ENCODE measurements at places on chromosomes 1 and 21.

GRCh38 chr1:13461977-13462376 lies 51.7 kb downstream of the PRAMEF20 start:
- no peak for DNase-seq

DNA sequence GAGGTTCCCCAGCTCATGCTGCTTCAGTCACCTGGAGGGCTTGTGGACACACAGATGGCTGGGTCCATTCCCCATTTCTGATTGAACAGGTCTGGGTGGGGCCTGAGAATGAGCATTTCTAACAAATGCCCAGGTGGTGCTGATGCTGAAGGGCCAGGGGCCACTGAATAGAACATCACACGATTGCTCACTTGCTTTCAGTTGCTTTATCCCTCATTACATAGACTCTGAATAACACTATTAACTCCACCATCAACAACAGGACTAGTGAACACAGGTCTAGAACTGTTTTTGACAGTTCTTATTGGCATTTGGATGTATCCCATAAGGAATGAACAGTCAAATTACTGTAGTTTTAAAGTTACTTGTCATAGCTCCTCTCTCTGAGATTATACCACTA lies 12.1 kb downstream of the TRAPPC10 start:
- no peak for DNase-seq

DNA sequence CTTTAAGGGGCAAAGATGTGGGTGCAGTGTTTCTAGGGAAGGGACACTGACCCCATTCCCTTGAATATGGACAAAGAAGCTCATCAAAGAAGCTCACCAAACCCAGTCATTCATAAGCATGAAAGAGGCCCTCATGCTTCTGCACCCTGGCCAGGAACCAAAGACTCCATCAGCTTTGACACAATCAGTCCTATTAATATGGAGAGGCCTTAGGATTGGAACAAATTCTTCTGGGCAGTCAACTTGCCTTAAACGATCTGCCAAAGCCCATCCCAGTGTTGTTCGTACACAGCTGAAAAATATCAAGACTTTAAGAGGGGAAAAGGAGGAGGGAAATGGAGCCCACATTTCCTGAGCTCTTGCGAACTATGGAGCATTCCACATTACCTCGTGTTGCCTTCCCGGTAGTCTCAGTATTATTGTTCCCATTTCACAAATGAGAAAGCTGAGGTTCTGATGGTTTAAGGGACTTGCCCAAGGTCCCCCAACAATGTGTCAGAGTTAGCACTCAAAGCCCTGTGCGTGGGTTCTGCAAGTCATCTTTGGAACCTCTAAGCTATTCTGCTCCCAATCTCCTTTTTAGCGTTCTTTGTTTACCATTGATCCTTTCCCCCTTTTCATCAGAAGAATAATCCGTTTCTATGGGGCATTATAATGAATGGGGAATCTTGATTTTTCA lies 161.9 kb downstream of the ZBTB18 start:
- DNase-seq = peak; percentile 35

- DNase-seq = no peak
These were observed 41.0 kb downstream of the RXRG start for GRCh38 chr1:165403835-165404482.

- DNase-seq = no peak
These were observed 1193.9 kb downstream of the PLA2G4A start for GRCh38 chr1:188022661-188023060.

DNA sequence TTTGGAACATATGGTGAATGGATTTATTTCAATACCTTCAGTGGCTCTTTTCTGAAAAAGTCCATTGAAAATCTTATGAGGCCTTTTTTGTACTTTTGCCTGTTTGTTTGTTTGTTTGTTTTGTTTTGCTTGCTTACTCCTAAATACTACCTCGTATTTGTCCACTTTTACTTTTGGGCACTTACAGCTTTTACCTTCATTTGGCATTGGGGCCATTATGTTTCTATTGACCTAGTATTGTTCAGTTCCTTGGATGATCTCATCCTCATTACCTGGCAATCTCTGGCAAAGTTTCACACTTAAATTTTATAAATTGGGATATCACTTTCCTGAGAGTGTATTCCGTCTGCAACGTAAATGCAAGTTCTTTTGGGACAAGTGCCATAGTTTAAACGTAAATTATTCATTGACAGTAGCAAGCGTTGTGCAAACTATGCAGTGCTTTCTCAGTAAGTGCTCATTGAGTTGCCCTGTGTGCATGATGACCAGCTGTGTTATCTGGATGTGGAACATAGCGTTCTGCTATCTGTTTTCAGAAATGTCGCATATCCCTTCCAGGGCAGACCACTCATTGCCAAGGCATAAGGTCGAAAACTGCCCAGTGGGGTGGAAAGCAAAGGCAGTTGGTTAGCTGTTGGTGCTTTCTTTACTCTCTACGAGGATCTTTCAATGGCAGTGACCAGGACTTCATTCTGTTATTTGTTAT lies 51.1 kb downstream of the LRRC8D start:
- DNase-seq = no peak

- DNase-seq = peak; percentile 5
These were observed 792.3 kb upstream of the ADAMTS5 start for GRCh38 chr21:27759091-27759659.

DNA sequence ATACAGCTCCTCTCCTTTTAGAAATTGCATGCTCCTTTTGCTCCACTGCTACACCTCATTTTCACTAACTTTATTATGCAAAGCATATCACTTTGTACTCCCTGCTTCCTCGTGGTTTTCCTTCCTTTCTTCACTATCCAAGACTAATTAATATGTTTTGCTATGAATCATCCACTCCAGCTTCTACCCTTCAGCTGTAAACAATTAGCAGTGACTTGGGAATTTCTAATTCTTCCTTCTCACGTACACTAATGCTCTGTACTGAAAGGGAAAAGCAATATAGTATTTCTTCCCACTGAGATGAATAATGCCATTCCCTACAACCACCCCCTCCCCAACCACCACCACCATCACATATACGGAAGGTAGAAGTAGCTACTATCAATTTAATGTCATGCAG lies 1917.0 kb downstream of the MRPL39 start:
- no peak for DNase-seq

- no peak for DNase-seq
These were observed 13.3 kb upstream of the PLCH2 start for GRCh38 chr1:2462819-2463218.

DNA sequence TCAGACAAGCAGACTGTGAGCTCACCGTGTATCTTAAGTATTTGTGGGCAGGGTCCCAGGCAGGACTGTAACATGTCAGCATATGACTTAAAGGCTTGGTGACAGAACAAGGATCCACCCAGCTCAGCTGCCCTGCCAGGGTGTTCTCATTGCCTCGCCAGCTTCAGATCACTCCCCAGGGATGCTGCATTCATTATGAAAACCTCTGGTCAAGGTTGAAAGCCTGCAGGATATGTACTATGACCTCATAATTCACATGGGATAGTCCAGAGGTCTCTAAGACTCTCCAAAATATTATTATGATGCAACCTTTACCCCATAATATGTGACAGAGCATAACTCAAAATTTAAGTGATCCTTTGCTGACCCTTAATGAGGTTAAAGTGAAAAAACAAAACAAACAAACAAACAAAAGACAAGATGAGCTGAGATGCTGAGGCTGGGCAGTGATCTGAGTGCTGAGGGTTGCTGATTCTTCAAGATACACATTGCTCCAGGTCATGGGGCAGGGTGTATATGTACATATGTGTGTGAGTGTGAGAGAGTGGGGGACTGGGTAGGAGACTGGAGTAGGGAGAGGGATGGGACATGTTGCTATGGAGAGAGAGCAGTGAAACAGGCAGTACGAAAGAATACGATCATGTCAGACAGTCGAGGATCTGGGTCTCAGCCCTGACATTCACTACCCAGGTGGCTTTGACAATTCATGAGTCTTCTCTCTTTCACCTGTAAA lies 98.8 kb upstream of the DUSP10 start:
- DNase-seq = no peak

GRCh38 chr21:46063227-46063626 lies 34.7 kb upstream of the COL6A2 start:
- no peak for DNase-seq

DNA sequence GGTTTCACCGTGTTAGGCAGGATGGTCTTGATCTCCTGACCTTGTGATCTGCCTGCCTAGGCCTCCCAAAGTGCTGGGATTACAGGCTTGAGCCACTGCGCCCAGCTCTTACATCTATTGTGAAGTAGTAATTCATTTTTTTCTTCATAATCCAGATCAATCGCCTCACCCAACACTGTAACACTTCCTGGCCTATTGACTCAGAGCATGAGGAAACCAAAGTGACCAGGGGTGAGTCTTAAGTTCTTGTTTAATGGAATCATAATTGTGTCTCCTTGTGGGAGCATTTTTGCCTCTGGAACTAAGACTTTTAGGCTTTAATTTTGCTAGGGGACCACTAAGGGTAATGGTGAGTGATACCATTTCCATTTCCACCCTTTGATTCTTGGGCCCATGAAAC lies 27.4 kb downstream of the TNFSF18 start:
- DNase-seq = no peak

DNA sequence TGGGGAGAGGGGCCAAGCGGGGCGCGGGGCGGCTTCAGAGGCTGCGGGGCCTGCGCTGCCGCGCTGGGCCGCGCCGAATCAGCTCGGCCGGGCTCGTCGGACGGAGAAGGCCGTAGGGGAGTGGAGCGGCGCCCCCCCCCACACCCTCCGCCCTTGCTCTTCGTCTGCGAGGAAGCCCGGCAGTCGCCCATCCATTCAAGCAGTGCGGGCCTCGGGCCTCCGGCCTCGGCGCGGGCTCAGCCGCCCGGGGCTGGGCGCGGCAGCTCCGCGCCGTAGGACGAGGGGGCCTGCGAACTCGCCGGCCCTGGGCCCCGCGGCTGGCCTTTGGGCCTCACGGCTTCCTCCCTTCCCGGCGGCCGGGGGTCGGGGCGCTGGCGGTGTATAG lies 564 bp downstream of the CTPS1 start:
- DNase-seq = no peak

DNA sequence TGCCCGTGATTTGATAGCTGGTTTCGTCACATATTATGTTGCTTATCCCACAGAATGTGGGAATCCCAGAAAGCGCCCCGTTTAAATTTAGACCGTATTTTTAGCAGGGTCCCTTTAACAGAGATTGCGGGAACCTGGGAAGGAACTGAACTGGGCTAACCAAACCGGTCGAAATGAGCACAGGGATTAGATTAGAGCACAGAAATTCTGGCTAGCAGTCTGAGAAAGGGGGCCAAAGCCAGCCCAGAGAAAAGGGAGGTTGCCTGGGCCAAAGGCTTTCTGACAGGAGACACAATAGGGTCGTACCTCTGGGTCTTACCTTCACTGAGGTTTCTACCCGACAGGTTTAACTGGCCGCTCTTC lies 327 bp downstream of the LRRC40 start:
- no peak for DNase-seq

DNA sequence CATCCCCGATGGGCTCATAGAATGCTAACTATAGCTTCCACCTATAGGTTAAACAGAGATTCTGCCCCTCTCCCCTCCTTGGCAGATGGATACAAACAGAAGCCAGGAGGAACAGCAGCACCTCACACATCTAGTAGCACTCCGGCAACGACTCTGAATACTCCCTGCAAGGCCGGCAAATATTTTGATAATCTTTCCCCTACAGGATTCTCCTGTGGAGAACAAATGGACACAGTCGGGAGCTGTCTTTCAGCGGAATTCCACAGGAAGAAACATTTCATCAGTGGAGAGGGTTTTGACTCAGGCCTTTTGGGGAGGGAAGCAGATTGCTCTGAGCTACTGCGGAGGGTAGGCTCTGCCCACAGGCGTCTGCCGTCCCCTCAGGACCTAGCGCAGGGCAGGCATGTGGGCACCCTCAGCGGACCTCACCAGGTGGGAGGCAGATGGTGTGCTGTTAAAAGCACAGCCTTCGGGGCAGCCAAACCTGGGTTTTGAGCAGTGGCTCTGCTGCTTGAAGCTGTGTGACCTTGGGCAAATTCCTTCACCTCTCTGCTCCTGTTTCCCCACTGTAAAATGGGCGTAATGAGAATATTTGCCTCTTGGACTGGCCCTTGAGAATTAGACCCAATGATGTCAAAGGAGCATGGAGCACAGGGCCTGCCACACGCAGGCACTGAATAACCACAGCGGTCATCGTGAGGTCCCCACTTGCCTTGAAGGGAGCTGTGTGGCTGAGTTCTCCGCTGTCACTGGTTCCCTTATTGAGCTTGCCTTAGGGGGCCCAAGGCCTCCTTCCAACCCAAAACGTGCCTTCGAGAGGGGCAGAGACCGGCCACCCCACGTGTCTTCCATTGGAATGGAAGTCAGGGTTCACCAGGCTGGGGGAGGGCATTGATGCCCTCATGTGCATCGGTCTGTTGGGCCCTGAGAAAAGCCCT lies 19.2 kb upstream of the BCAR3 start:
- DNase-seq = no peak

DNA sequence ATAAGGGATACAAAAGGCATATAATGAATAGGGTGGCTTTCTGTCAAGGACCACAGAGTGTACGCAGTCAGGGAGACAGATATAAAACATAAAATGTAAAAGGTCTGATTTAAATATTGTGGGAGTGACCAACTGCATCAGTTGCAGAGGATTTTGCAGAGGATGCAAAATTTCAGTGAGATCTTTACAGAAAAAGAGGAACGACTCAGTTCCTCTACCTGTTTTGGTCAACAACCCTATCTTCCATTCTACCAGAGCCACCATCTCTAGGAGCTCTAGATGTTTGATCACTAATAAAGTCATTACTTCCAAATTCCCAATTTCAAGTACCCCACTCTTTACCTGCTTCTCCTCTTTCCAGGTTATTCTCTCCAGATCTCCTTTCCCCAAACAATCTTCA lies 16.5 kb downstream of the SOD1 start:
- no peak for DNase-seq

DNA sequence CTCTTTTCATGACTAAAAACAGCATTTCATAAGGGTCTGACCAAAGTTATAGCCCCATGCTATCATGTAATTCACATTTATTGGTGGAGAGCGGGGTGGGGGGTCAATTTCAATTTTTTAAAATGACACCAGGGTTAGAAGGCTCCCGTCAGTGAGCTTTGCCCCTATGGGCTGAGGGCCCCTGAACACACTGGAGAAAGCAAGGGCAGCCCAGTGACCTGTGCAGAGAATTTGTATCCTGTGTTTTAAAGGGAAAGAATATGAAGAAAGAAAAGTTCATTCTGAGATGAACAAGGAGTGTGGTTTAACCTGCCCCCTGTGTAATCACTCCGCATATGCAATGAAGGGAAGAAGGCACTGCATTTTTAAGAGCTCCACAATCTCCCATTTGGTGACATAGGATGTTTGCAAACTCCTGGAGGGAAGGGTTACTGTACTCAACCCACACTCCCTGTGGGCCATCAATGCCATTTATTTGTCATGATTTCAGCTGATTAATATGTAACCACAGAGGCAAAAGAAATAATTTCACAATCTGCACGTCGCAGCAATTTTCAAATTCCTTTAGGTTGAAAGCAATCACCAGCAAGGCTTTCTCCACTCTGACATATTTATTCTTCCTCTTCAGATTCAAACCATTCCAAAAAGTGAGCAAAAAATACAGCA lies 95.6 kb downstream of the ZNF281 start:
- DNase-seq = no peak

Data from nucleus accumbens (tissue), 56 donors.